ENCODE measurements at places on chromosomes 6 and 20.

- DNase-seq, result no peak
Observed at GRCh38 chr6:14408446-14408845, 290.9 kb downstream of the CD83 start.

GRCh38 chr6:158848490-158848895 lies 29.3 kb upstream of the EZR start:
- DNase-seq, result no peak

DNA sequence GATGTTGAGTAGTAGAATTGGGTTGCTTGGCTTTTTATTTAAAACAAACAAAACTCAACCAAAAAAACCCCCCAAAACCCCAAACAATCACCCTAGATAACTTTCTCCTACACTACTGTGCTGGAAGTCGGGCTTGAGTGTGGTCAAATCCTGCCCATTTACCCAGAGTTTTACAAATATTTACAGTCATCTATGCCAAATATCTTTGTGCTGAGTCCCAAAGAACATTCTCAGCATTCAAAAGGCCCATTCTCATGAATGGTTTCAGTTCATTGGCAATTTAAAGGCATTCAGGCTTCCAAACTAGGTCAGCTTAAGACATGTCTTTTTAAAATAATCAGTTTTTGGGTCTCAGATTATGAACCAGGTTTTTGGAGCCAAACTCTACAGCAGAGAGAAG lies 1.8 kb downstream of the RNF144B start:
- no peak for DNase-seq

- DNase-seq, result no peak
Observed at GRCh38 chr20:703006-703405, 27.4 kb upstream of the SCRT2 start.

GRCh38 chr6:162478192-162478671 lies 249.3 kb downstream of the PRKN start:
- no peak for DNase-seq

DNA sequence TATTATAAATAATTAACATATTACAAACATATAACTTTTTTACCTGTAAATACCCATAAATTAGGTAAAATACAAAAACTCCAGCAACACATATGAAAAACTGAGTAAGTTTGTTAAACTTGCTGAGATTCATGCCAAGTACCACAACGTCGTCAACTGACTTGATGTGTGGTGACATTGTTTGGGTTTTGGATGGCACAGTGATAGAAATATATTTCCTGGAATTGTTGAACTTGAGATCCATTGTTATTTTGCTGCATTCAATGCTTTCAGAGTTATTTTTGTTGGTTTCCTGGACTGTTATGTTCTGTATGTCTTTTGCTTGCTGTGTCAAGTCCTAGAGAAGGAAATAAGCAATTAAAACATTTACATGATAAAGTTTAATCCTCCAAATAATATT lies 5.5 kb downstream of the SLC35B3 start:
- DNase-seq, result no peak

DNA sequence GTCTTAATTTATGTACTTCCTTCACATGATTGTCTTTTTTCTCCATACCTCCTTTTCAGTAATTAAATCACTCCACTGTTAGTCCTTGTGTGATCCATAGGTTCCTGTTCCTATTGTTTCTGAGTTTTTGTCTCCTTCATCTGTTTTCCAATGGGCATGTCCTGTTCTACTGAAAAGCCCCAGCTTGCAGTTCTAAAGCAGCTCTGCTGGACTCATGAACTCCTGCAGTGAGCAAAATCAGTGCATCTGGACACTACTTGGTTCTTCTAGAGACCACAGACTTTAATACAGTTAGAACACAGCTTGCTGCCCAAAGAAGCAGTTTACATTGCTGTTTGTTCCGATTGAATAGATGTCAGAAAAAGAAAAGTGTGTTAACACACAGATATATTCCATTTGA lies 593.3 kb upstream of the HS3ST5 start:
- no peak for DNase-seq

DNA sequence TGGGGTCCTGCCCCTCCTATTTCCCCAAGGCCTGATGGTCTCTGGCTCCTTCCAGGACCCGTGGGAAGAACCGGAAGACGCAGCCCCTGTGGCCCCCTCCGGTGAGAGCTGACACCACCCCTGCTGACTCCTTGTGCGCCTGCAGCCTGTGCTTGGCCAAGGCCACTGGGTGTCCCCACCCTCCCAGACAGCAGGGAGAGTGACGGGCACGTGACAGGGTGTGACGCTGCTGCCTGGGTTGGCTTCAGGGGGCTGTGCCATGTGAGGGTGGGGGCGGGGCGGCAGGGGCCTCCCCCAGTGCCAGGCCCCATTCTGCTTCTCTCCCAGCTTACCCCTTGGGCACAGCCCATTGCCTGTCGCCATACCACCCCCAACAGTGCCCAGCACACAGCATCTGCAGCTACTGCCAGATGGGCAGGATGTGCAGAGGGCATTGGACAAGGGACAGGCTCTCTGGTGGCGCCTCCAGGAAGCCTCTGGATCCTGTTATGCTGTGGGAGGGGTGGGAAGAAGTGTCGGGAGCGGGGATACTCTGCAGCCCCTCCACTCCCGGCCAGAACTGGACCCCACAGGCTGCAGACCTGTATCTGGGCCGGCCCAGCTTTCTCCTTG lies 2.9 kb downstream of the BIRC7 start:
- DNase-seq, result no peak

DNA sequence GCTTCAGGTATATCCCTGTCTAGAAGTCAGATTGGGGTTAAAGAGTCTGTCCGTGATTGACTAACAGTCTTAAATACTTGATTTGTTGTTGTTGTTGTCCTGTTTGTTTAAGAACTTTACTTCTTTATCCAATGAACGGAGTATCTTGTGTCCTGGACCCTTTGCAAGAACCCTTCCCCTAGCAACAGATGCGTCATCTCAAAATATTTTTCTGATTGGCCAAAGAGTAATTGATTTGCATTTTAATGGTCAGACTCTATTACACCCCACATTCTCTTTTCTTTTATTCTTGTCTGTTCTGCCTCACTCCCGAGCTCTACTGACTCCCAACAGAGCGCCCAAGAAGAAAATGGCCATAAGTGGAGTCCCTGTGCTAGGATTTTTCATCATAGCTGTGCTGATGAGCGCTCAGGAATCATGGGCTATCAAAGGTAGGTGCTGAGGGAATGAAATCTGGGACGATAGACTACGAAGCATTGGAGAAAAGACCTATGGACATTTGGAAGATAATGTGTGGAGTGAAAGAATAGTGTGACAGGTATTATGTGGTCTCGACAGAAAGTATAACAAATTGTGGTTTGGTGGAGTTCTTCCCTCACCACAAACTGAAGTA lies at the start of gene HLA-DRA:
Gene HLA-DRA (plus strand): TSS at position 286 of the 613 bp plus-strand sequence. CDS start 64 bp downstream, at position 350.
- peak; percentile 49 for DNase-seq

- peak; percentile 11 for DNase-seq
Observed at GRCh38 chr6:13767121-13767808, 47.1 kb downstream of the MCUR1 start.

DNA sequence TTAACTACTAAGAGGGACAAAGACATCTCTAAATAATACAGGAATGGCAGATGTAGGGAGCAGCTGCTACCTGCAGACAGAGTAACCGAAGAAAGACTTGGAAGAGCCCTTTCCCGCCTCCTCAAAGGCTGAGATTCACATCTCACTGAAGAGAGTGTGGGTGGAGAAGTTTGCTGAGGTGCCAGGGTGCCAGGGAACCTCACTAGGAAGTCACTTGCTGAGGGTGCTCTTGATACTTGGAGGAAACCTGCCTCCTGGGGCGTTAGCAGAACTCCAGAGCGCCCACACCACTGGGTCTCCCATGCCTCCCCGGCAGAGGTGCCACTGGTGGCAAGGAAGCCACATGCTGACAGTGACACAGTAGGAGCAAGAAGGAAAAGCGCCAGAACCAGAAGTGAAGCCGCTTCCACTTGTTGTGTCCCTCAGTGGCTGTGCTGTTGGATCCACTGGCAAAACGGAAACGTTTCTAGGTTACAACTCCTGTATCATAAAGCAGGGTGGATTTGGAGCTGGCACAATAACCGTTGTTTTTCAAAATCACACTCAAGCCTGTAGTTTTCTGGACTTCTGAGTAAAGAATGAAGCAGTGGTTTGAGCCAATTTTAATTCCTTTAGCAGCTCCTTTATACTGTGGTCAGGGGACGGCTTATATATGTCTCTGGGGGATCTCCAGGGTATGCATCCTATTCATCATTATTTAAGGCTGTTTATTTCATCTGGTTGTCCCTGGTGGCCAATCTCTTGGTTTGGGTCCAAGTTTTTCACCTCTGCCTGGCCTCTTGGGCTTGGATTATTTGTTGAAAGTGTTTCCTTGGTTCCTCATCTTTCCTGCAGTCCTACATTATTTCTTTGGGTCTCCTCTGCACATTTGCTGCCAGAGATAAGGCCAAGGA lies 64.5 kb downstream of the CDC5L start:
- DNase-seq, result no peak

- no peak for DNase-seq
Observed at GRCh38 chr6:131381709-131382093, 191.3 kb upstream of the ARG1 start.

GRCh38 chr6:38393986-38394385 lies 245.7 kb downstream of the BTBD9 start:
- no peak for DNase-seq

DNA sequence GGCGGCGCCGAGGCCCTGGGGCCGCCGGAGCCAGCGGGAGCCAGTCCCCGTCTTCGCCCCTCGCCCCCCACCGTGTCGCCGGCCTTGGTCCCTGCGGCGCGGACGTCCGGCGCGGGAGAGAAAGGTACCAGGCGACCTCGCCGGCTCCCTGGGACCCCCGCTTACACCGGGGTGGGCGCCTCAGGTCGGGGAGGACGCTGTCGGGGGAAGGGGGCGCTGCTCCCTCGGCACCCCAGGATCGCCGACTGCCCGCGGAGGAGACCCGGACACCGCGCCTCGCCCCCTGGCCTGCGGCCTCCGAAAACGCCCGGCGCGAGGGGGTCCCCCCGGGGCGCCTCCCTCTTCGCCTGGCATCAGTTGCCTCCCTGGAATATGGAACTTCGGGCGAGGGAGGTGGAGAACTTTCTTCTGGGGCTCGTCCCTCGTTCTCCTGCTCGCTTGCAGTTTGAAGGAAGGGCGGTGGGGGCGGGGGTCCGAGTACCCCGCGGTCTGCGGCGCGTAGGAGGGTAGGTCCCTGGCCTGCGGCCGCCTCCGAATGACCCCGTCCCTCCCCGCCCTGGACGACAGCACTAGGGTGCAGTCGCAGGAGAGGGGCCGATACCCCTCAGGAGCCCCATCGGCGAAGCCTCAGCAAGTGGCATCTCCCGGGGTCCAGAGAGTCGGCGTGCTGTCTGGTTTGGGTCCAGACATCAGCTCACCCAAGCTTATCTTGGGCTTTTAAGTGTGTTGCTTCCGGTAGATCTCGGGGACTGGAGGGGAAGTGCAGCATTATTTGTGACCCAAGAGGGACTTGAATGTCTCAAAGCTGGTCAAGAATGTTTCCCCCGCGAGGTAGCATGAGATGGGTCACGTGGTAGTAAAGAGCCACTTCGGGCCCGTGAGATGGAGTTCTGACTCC lies 549 bp downstream of the ANKRD6 start:
- DNase-seq, result peak; percentile 48

DNA sequence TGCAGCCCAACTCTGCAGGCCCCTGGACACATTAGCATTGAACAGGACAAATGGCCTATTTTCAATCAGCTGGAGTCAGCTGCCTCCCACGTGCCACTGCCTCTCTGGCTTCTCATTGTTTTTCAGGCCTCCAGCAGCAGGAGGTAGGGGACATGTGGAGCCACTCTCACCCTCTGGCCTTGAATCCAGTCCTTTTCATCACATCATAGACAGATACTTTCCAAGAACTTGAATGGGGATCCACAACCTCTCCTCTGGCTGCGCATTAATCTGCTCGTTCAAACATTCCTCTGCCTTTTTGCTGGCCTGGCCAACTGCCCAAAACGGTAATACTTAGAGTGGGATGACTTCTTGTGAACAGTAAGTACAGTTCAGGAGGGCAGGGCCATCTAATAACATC lies 592.3 kb downstream of the PKHD1 start:
- no peak for DNase-seq

GRCh38 chr6:44976677-44977641 lies 351.2 kb upstream of the RUNX2 start:
- peak; percentile 64 for DNase-seq

- DNase-seq, result no peak
Observed at GRCh38 chr6:3754776-3755175, 3.3 kb upstream of the PXDC1 start.

DNA sequence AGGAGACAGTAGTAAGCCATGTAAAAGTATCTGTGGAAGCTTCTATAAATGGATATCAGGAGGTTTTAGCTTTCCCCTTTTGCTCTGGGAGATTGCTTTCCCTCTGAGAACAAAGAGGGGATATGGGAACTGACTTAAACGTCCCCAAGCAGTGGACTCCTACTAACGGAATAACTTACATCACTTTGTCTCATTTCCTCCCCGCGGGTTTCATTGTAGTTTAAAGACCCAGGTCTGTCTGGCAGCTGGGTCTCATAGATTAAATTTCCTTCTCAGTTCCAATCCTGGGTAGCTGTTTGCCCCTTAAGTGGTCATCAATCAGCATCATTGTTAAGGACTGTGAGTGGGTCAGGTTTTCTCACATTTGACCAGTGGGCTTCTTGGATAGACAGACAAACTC lies 68.7 kb downstream of the PLAGL1 start:
- no peak for DNase-seq

- DNase-seq, result no peak
Observed at GRCh38 chr20:11366660-11367059, 551.0 kb upstream of the BTBD3 start.

DNA sequence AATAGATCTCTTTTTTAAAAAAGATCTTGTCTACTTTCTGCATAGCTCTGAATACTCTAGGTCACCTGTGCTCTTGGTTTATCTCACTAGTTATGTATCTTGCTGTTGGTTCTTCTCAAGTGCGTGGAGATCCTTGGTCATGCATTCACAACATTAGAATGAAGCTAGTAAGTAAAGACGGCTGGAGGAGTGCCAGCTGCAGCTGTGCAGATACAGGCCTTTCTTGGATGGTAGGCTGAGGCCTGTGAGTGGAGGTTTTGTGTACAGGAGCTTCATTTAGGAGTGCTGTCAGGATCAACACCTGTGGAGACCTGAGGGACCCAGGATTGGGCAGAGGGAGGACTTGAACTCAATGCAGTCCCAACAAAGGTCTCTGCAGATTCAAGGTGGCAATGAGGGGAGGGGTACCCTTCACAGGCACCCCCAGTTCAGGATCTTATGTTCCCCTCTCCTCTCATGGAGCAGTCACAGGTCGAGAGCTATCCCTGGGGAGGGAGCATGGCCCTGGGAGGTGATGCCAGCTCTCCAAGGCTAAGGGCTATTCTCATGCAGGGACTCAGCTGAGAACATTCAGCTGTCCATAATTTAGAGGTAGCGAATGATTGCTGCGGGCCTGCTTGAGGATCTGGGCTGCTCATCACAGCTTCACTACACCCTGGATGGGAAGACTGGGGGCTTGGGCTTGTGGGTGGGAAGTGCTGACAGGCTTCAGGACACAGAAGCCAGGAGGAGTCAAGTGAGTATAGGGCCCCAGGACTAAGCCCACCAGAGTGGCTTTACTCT lies 98.9 kb upstream of the ENPP5 start:
- DNase-seq, result peak; percentile 26

GRCh38 chr20:48523191-48523995 lies 304.4 kb downstream of the PREX1 start:
- no peak for DNase-seq

DNA sequence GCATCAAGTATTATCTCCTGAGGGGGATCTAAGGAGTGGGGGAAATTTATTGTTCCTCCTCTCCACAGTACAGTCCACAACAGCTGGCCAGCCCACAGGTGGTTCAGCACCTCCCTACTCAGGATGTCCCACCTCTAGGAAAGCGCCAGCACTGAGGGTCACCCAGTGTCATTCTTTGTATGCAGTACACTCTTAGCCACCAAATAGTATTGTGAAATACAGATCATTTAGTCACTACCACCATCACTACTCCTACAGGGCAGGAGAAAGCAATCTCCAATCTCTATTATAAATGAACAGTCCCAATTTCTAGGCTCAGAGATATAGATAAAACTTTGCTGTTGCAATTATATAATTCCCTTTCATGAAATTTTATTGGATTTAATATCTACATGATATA lies 6.3 kb upstream of the ZNF76 start:
- DNase-seq, result no peak

All from CD4-positive, alpha-beta memory T cell (primary cell).